ENCODE measurements at places on chromosomes 12 and 14. TPM values are rescaled to one million over a fixed set of nuclear protein-coding genes. Genes with fewer than 3 reads are reported as not detected.
A peak's percentile ranks its signal among the peaks of the same experiment; 100 is the strongest.

DNA sequence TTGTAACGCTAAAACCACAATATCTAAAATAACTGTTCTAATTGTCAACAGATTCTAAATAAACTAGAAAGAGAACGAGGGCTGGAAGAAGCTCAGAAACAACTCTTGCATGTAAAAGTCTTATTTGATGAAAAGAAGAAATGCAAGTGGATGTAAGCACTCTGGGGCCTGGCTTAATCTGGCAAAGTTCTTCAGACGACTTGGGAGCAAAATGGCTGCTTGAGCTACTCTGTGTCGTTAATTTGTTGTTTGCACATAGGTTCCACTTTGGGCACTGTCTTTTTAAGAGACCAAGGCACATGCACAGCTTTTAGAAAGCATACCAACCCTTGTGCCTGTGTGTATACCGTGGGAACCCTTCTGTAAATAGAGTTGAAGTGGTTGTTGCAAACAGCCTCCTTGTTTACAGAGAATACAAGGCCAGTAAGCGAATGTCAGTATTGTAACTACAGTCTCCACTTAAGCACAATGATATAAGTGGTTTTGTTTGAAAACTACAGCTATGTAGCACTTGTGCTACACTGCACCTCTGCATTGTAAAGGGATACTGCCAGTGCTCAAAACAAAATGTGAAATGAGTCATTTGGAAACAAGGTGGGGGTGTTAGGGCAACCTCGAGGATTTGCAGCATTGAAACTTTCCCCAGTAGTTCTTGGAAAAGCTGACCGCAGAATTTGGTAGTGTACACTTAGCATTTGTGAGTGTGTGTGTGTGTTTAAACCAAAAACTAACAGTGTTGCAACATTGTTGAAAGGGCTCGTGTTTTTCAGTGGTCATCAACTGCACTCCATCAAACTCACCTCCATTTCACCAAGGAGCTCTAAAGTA, 154.3 kb downstream of the CEP83 start:
- no peak for DNase-seq

DNA sequence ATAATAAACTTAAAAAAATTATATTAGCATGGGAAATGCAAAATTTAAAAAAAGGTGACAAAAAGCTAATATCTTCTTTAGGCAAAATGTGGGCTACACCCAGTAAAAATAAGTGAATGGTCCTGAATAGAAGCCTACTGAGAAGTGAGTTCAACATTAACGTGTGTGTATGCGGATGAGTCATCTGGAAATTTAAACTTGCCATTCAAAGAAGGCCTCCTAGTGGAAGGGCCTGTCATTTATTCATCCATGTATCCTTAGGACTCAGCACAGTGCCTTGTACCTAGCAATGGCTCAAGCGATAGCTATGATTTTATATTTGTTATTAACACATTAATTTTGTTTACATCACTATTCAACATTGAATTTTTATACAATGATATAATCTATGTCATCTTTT, 226.2 kb downstream of the NUBPL start:
- DNase-seq: no peak

DNA sequence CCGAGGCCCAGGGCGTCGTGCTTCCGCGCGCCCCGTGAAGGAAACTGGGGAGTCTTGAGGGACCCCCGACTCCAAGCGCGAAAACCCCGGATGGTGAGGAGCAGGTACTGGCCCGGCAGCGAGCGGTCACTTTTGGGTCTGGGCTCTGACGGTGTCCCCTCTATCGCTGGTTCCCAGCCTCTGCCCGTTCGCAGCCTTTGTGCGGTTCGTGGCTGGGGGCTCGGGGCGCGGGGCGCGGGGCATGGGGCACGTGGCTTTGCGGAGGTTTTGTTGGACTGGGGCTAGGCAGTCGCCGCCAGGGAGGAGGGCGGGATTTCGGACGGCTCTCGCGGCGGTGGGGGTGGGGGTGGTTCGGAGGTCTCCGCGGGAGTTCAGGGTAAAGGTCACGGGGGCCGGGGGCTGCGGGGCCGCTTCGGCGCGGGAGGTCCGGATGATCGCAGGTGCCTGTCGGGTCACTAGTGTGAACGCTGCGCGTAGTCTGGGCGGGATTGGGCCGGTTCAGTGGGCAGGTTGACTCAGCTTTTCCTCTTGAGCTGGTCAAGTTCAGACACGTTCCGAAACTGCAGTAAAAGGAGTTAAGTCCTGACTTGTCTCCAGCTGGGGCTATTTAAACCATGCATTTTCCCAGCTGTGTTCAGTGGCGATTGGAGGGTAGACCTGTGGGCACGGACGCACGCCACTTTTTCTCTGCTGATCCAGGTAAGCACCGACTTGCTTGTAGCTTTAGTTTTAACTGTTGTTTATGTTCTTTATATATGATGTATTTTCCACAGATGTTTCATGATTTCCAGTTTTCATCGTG, 612 bp downstream of the MDM2 start:
- DNase-seq: peak; percentile 81

DNA sequence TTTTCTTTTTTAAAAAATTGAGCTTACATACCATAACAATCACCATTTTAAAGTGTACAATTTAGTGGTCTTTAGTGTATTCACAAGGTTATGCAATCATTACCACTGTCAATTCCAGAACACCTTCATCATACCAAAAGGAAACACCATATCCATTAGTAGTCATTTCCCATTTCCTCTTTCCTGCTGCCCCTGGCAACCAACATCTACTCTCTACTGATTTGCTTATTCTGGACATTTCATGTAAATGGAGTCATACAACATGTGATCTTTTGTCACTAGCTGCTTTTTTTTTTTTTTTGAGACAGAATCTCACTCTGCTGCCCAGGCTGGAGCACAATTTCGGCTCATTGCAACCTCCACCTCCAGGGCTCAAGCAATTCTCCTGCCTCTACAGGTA, 66.8 kb upstream of the CFL2 start:
- DNase-seq: no peak

GRCh38 chr12:20370014-20370386, 1.7 kb downstream of the PDE3A start:
- peak; percentile 40 for DNase-seq

DNA sequence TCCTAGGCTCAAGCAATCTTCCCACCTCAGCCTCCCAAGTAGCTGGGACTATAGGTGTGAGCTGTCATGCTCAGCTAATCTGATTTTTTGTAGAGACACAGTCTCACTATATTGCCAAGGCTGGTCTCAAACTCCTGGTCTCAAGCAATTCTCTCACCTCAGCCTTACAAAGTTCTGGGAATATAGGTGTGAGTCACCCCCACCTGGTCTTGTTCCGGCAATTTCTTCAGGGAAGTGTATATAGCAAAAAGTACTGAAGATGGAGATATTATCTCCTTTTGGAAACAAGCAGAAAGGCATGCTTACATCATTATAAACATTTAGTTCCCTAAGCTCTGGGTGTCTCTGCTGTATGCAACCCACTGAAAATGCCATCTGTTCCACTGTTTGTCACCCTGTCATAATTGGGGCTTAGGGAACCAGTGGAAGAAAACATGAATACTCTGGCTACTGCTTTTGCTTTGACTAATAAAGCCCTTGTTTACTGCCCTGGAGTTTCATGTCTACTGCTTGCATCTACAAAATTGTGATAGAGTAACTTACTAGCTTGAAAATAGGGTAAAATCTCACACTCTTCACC, 940.2 kb downstream of the GALC start:
- no peak for DNase-seq

DNA sequence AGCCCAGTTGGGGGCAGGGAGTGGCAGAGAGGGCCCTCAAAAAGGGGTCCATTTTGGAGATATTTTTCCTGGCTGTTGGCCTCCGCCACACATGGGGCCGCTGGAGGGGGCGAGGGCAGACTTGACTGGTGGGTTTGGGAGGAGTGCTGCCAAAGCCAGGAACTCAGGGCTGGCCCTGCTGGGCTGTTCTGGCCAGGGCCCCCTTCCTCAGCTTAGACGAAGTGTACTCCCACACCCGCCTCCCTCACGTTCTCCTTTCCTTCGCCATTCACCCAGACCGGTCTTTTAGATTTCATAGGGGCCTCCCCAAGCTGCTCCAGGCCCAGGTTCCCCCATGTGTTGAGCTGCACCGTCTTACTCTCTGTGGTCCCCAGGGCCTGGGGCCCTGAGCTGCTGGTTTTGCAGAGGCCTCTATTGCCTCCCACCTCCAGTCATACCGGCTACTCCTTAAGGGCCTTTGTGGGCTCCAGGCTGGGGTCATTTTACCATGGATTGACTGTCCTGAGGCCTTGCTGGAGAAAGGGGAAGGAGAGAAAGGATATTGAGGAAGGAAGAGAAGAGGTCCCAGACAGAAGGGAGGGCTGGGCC, 1.3 kb downstream of the KRT7 start:
- no peak for DNase-seq

- no peak for DNase-seq
Observed at GRCh38 chr12:116516657-116517056, 42.5 kb upstream of the MAP1LC3B2 start.

- no peak for DNase-seq
Observed at GRCh38 chr14:23646648-23647549, 10.7 kb downstream of the DHRS2 start.

GRCh38 chr12:26327975-26328644, 132.7 kb downstream of the SSPN start:
- DNase-seq: no peak

DNA sequence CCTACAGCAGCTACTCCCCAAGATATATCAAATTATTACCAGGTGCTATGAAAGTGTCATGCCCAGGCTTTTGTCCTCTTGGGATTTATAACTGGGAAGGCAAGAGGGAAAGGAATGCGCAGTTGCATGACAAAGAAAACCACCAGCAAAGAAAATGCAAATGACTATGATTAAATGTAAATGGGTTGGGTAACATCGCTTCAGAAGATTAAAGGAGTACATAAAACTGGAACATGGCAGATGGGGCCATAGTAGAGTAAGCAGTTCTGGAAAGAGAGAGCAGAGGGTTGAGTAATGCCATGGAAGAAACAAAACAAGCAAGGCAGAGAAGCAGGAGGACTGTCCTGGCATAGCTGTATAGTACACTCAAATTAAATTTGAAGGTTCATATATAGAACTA, 493.1 kb downstream of the NOVA1 start:
- no peak for DNase-seq

GRCh38 chr14:35898217-35898775, 72.2 kb downstream of the BRMS1L start:
- no peak for DNase-seq

DNA sequence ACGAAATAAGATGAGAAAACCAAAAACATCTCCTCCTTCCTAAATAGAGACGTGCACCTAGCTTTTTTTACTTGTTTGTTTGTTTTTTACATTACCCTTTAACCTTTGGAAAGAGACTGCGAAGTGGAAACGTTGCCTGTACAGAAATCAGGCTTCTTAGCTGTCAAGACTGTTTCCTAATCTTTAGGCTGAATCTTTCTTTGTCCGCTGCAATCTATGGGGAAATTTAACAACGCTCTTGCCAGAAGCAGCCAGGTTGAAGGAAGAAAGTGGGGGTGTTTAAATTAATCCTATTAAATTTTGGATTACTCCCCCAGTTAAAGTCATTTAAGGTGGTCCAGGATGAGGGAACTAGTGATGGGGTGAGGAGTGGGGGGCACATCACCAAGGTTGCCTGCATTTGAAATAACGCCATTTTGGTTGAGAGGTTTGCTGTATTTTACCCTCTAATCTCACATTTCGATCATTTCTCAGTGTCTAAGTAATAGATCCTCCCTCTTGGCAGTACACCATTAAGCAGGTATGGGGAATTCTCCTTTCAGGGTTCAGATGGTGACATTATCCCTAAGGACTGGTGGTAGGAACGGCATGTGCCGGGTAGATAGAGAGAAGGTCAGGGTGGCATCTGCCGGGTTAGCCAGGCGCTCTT, 2.6 kb downstream of the FLRT2 start:
- no peak for DNase-seq

GRCh38 chr12:26112703-26113147, 12.1 kb downstream of the BHLHE41 start:
- no peak for DNase-seq

DNA sequence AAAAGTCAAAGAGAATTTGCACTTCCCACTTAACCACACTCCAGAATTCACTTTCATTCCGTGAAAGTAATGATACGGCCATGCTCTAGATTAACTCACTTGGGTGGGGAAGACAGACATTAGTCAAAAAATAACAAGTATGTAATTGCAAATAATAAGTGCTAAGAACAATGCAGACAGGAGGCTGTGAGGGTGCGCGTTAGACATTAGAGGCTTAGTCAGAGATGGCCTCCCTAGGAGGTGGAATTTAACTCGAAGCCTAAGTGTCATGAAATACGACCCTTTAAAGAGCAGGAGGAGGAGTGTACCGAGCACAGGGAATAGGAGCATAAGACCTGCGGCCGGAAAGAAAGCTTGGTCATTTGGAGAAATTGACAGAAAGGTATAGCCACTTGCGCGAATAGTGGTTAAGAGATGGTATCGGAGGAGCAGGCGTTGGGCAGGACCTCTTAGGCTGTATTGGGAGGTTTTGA, 628 bp downstream of the SNRPF start:
- DNase-seq: no peak

DNA sequence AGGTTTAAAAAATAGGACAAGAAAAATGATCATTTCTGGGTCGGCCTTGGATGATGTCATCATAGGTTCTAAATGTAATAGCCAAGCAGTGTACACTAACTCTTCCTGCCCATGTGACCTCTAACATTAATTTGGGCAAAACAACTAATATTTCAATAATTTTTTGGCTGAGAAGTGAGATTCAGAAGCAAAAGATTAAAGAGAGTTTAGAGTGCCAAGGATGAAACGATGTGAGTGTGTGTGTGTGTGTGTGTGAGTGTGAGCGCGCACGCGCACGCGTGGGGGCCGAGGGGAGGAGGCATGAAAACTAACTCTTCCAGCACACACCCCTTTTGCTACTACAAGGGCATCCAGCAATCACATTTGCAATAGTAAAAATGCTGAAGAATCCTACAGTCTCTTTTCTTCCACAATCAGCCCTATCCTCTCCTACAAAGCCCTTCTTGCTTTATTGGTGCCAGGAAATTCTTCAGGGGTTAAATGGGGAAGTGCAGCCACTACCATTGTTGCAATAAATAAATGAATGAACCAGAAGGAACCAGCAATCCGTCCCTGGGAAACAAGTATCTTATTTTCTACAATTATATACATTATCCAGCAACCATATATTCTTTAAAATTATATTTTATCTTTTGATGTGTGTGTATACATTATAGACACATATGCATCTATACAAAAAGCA, 52.9 kb downstream of the PEBP1 start:
- DNase-seq: peak; percentile 63

The EIF2S3B gene
- total RNA-seq: 0.81 TPM

The PLBD1 gene
- total RNA-seq: 2.9 TPM

The KRT85 gene
- not detected for total RNA-seq

The GPD1 gene
- total RNA-seq: 0.15 TPM

The ZFHX2 gene
- total RNA-seq: 2.0 TPM

The BDKRB2 gene
- total RNA-seq: 3.2 TPM

The LALBA gene
- total RNA-seq: not detected

The PDZRN4 gene
- 4.1 TPM for total RNA-seq

The CCDC177 gene
- total RNA-seq: not detected

Measured in ovary (tissue), 10 donors.